ENCODE measurements at places on chromosomes 7 and 10.

DNA sequence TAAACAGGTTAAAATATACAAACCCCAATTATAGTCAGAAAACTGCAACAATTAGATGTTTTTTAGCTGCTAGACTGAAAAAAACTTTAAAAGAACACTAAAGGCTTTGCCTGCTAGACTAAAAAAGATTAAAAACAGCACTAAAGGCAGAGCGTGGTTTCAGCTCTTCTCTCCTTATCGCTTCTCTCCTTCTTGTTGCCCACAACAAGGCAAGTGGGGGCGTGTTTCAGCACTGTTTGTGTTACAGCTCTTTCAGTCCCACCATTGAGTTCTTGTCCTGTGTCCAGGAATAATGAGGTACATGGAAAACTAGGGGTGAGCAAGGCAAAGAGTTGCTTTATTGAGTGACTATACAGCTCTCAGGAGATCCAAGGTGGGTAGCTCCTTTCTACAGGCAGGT is 112.3 kb downstream of the HPSE2 start:
- DNase-seq: no peak

- no peak for DNase-seq
These were observed 8.0 kb upstream of the HSPB1 start for GRCh38 chr7:76294344-76295024.

- DNase-seq: no peak
These were observed 276.8 kb downstream of the KCNMA1 start for GRCh38 chr10:77360835-77361234.

GRCh38 chr10:47283101-47283630 is 16.8 kb upstream of the GDF10 start:
- DNase-seq: no peak

DNA sequence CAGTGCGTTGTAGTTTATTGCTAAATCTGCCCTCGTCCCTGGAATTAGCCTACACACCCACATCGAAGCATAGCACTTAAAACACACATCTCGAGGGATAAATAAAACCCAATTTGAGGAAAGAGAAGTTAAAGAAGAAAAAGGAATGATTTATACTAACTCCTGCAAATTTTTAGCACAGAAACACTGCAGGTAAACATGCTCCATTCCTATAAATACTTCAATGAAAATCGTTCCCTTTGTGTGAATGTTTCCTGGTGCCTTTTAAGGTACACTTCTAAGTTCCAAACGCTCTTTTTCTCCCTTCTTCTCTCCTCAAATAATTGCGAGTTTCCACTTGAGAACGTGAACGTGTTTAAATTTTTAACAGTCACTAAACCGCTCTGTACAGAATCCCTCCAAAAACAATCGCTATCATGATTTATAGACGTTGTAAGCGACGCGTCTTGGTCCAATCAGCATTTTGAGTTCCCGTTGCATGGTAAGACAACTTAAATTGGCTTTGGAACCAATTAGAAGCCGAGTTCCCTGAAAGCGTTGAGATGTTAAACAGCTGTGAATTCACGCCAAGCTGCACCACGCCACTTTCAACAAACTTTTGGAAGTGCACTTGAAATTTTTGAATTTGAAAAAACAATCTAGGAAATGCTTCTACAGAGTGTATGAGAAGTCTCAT is 12.5 kb upstream of the EBLN1 start:
- no peak for DNase-seq

- no peak for DNase-seq
These were observed 94.1 kb downstream of the SH3PXD2A start for GRCh38 chr10:103761075-103761920.
